ENCODE measurements at places on chromosomes 16 and 17.

DNA sequence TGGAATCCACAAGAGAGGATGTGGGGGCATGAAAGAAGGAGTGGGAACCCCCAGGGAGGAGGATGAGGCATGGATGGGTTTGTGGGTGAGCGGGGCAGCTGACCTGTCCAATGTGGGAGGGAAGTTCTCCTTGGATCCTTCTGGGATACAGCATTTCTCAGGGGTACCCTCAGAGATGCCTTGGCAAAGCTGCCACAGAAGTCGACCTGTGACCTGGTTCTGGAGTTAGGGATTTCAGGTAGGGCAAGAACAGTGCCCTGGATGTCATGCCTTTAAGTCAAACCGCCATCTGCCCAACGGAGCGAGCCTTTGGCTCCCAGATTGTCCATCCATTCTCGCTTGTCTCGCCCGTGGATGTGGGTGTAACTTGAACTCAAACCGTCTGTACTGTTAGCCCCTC is 30.0 kb downstream of the WSCD1 start:
- no peak for DNase-seq

GRCh38 chr16:84245956-84246678 is 6.3 kb upstream of the KCNG4 start:
- no peak for DNase-seq

DNA sequence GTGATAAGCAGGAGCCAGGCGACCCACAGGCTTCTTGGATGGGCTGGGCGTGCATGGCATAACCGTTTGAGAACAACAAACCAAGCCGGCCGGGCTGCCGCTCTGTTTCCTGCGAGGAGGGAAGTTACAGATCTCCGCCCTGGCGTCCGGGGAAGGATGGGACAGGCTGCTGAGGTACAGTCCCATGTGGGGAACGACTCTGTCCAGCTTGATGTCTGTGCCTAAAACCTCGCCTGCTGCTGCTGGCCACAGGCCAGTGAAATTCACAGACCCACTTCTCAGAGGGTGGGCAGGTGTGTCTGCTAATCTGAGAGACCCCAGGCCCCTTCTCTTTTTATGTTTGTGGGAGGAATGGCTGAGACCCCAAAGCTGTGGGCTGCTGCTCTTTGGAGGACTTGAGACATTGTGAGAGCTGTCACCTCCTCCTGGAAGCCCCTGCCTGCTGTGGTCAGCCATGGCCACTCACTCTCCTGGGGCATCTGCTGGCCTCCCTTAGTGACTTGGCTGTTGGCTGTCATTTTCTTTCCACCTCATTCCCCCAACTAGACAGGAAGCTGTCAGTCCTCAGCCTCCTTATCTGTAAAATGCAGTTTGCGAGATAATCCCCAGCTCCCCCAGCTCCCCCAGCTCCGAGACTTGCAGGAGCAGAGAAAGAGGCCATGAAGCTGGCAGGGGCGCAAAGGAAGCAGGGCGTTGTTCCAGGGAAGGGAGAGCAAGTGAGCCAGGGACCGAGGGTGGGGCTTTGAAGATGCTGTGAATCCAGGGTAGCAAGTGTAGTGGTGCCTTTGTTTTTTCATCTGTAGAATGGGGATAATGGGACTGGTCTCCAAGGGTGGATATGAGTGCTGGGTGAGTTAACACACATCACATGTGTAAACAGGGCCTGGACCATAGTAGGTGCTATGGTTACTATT is 51.0 kb downstream of the CMIP start:
- DNase-seq: no peak

GRCh38 chr16:57405097-57405496 is 530 bp downstream of the CCL17 start:
- DNase-seq: no peak

GRCh38 chr17:63546308-63547082 is 3.8 kb upstream of the DCAF7 start:
- DNase-seq: no peak

GRCh38 chr16:1659031-1659430 is 19.0 kb upstream of the JPT2 start:
- DNase-seq: no peak

GRCh38 chr17:35022536-35023063 is 40.9 kb downstream of the RFFL start:
- no peak for DNase-seq

GRCh38 chr17:59848778-59849177 is 44.0 kb downstream of the TUBD1 start:
- DNase-seq: no peak
